ENCODE measurements at places on chromosomes 4 and X.

DNA sequence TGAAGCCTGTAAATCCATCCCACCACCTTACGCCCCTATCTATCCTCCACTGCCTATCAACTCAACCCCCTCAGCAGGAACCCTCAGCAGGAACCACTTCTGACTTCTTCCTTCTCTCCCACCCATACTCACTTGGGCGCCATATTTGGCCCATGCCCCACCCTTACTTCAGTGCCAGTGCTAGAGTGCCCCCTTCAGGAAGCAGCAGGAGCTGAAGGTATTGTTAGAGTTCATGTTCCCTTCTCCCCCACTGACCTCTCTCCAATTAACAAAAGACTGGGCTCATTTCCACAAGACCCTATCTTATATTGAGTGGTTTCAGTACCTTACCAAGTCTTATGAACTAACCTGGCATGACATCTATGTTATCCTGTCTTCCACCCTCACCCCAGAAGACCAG lies 363.1 kb upstream of the SLIT2 start:
- no peak for DNase-seq

GRCh38 chr4:82705928-82706300 lies 92.7 kb downstream of the SCD5 start:
- DNase-seq = no peak

DNA sequence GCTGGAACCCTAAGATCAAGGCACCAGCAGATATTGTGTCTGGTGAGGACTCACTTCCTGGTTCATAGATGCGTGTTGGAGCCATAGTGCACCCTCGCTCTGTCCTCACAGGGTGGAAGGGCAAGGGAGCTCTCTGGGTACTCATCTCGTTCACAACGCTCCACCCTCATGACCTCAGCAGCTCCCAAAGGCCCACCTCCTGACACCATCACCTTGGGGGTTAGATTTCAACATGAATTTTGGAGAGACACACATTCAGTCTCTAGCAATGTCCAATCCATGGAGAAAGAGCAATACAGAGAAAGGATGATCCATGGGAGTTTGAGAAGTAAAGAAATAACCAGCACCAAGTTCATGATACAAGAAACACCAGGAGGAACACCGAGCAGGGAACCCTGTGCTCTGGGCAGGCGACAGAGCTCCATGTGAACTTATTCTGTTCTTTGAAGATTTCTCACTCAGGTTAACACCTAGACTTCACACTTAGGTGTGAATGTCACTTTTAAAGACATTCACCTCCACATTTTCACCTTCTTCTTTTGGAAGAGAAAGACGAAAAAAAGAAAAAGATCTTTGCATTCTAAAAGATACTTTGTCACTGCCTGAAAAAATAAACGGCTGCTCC lies 171.8 kb upstream of the FAM9B start:
- no peak for DNase-seq

DNA sequence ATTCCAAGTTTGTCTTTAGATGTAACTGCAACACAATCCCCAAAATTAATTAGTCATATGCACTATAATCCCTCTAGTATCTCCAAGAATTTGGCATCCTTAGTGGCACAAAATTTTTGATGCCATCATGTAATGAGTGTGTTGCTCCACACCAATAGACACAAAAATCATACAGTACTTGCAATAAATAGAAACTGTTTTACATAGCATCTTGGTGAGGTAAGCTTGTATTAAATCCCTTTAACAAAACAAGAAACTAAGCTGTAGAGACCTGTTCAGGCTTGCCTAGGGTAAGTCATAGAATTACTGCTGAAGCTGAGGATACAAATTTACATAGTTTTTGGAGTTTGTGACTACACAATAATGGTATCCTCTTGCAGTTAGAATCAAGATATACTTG lies 64.5 kb upstream of the PRSS12 start:
- no peak for DNase-seq

- DNase-seq = no peak
Observed at GRCh38 chrX:29470030-29470429, 745.3 kb upstream of the MAGEB2 start.

GRCh38 chrX:42533761-42534160 lies 244.2 kb downstream of the PPP1R2C start:
- no peak for DNase-seq

DNA sequence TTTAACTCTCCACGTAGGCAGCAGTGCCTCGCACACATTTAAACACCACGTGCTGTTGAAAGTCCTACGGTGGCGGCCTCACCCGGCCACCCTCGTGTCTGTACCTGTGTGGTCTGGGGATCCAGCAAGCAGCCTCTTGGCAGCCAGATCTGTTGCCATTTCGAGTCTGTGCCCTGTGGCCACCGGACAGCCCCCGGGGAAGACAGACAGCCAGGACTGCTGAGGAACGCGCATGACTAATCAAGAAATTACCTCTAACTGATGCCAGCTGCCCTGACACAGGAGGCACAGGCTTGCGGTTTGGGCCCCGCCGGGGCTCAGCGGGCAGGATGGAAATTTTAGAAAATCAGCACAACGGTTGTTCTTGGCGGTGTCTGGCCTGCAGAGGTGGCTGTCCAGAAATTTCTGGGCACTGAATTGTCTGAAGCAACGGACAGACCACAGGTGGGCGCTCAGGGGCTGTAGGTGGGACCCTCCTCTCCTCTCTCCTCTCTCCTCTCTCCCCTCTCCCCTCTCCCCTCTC lies 15.6 kb upstream of the ASMTL start:
- DNase-seq = peak; percentile 73

DNA sequence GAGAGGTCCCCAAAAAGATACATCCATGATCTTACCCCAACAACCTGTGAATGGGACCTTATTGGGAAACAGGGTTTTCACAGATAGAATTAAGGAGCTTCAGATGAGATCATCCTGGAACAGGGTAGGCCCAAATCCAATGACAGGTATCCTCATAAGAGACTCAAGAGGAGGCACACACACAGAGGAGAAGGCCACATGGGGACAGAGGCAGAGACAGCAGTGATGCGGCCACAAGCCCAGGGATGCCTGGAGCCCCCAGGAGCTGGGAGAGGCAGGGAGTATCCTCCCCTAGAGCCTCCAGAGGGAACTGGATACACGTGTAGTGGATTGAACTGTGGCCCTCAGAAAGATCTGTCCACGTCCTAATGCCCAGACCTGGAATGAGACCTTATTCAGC lies 82.3 kb downstream of the PRKX start:
- no peak for DNase-seq

GRCh38 chrX:153825042-153825441 lies 5.3 kb downstream of the PDZD4 start:
- DNase-seq = no peak

DNA sequence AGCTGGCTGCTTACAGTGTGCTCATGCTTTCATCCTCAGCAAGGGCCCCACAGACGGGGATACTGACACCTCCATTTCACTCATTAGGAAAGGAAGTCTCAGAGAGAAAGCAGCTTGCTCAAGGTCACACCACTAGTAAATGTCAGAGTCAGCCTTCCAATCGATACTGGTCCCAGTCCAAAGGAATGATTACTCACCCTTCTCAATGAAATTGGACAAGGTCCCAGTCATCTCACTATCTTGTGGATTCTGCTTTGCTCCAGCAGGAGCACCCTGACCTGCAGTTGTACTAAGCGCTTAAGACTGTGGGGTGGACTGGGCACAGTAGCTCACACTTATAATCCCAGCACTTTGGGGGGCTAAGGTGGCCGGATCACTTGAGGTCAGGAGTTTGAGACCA lies 132.2 kb upstream of the SLC34A2 start:
- DNase-seq = no peak

GRCh38 chrX:73562984-73563737 lies at the start of gene CHIC1:
Gene CHIC1 (plus strand): TSS chrX:73563197. CDS start chrX:73563285, 88 bp downstream.
- peak; percentile 60 for DNase-seq

DNA sequence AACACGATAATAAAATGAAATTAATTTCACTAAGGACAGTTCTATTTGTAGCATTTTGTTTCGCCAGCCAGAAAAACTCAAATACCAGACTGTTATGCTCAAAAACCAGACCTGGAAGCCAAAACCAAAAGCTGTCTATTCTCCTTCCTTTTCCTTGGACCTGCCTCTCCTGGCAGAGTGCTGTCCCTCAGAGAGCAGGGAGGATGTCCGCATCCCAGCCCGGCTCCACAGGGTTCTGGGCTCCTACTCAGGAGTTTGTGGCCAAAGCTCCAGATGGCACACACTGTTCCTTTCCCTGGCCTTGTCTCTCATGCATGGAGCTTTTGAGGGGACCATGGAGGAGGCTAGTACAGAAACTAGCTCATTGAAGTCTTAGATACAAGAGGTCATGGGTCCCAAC lies 41.9 kb upstream of the C1QTNF7 start:
- no peak for DNase-seq

- no peak for DNase-seq
Observed at GRCh38 chr4:56259655-56260054, 127.6 kb downstream of the AASDH start.

DNA sequence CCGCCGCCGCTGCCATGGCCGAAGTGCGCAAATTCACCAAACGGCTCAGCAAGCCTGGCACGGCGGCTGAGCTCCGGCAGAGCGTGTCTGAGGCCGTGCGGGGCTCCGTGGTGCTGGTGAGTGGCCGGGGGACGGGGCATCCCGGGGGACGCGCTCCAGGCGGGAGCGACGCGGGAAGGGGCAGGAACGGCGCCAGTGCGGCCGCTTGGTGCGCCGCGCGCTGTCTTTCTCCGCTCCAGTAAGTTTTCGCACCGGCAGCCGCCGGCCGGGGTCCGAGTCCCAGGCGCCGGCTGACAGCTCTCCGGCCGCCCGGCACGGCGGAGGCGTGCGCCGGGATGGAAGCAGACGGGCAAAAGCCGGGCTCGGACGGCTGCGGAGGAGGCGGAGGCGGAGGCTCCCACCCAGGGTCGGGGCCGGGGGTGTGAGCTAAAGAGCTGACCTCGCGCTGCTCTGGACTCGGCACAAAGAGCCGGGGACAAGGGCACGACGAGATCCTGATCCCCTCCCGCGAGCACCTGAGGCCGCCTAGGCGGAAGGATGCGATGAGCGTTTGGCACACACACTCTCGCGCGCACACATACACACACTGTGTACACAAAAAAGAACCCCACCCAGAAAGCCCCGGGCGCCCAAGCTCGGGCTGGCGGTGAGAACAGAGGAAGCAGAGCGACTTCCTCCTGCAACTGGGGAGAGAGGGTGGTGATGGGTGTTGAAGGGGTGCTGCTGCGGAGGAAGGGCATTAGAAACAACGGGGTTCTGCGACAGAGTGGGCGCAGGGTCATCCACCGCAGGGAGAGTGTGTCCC lies 545 bp downstream of the DOCK11 start:
- peak; percentile 76 for DNase-seq

GRCh38 chrX:9610771-9611392 lies 146.0 kb downstream of the TBL1X start:
- DNase-seq = no peak

DNA sequence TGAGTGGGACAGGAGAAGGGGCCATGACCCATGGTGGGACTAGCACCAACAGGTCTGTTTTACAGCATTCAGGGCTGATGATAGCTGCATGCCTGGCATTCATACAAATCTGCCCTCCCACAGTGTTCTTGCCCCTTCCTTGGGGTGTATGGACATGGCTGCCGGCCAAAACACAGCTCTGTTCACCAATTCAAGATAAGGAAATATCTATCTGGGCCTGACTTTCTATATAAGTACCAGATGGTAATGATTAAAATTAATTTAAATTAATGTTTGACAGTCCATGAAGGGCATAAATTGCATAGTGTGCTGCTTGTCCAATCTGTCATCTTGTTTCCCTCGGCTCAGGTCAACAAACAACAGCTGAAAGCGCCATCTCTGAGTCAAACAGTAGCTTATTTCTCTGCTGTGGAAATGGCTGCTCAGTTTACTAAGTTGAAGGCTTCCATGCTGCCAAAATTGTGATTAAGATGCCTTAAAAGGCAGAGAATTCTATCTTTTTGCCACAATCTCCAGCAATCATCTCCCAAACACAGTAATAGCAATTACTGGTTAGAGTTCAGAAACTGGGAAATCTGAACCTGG lies 67.0 kb upstream of the TSPAN7 start:
- DNase-seq = no peak

GRCh38 chr4:138898282-138898681 lies 117.3 kb upstream of the NOCT start:
- DNase-seq = no peak

DNA sequence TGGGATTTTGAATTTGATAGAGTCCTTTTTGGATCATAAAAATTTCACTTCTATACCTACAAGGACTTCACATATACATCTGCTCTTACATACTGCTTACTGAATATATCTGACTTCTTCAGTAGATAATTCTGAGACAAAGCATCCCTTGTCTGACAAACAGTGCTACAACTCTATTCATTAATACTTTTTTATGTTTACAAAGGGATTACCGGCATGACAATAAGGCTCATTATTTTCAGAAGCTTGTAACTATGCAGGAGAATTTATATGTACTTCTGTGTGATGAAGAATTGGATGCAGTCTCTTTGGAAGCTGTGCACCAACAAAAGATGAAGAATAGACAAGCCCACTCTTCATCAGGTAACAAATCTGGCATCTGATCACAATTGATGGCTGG lies 1070.3 kb downstream of the STIM2 start:
- no peak for DNase-seq

DNA sequence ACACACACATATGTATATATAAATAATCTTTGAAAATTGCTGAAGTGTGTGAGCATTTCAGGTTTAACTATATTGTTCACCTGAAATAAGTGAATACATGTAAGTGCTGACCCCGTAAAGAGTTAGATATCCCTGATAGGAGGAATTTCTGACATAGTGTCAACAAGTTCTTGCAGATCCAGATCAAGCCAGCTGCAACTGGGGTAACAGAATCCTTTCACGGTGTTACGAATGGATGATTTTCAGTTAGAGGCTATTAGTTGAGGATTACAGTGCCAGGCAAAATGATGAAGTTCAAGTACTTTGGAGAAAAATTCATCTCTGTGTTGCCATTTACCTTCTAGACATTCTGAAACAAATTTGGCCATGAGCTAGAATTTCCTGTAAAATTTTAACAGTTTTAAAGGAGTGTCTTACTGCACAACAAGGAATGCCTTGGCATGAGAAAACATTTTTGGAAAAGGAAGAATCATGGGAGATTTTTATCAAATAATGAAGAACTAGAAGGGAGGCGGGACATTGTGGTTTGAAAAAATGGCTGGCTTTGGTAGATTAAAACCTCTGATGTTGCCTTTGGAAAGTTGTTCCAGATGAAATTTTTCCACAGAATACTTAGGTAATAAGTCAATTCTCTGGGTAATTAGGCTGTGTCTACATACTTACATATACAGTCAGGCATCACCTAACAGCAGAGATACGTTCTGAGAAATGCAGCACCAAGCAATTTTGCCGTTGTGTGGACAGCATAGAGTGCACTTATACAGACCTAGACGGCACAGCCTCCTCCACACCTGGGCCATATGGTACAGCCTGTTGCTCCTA lies 84.4 kb upstream of the FAT1 start:
- DNase-seq = no peak

GRCh38 chrX:13835825-13836224 lies 18.9 kb upstream of the GPM6B start:
- no peak for DNase-seq

GRCh38 chr4:102500352-102500695 lies 835 bp upstream of the NFKB1 start:
- no peak for DNase-seq

GRCh38 chr4:69056921-69057550 lies 39.2 kb upstream of the UGT2B7 start:
- no peak for DNase-seq
